ENCODE measurements at places on chromosomes 11 and 22. TPM values are rescaled to one million over a fixed set of nuclear protein-coding genes. Genes with fewer than 3 reads are reported as not detected.

Gene OR5A1
- not detected for total RNA-seq

Gene OR6A2
- total RNA-seq, result 0.15 TPM

Gene NCR3LG1
- total RNA-seq, result 5.8 TPM

Gene CRYAB
- total RNA-seq, result 79.7 TPM

Gene CENATAC
- 407 TPM for total RNA-seq

Gene PPFIA1
- 53.7 TPM for total RNA-seq

Gene PTPRCAP
- 14.8 TPM for total RNA-seq

Gene OR2D2
- total RNA-seq, result not detected

- DNase-seq, result no peak
These were observed 32.3 kb downstream of the RSPH14 start for GRCh38 chr22:23109441-23109978.

DNA sequence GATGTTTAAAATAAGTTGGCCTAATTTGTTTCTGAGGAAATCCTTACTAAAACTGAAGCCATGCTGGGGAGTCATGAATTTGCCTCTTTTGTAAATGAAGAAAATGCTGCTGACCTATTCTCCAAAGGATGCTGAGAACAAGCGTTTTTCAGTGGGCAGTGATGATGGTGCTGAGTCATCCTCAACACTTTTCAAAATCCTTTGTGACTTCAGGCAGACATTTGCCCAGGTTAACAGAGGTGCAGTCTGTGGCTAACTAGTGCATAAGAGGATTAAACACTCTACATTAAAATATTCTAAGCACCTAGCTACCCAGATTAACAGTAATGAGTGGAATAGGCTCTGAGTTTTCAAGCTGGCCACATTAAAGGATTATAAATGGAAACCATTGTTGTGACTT is 509.0 kb downstream of the DLG2 start:
- DNase-seq, result no peak

DNA sequence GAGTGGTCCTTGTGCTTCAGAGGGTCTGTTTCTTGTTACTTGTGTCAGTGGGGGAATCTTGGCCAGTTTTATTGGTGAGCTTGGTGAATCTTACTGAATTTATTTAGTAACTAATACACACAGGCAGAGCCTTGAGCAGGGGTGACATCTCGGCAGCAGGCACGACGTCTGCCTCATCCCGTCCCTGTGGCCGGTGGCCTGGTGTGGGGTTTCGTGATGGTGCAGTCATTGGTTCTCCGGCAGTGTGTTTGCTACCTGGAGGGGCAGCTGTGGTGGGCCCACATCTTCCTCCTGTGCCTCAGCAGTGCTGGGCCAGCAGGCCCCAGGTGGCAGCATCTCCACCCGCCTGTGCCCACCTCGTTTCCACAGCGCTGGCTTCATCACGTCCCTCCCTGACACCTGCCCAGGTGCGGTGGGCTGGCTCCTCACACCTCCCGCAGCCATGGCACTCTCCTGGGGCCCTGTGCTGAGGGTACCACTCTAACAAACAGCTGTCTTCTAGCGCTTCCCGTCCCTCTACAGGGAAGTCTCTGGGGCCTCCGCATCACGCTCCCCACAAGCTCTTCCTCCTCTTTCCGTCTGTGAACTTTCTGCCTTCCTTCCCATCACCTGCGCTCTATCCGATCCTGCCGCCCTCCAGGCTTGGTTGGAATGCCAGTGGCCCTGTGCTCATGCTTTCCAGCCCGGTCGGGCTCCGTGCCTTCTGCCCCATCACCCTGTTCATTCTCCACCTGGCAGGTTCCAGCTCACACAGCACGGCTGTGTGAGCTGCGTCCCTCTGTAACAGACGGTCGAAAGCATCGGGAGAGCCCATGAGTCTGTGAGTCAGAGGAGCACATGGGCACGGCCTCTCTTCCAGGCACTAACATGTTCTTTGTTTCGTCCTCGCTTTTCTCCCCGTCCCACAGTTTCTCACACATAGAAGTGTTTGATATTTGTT is 203.4 kb downstream of the TBC1D22A start:
- DNase-seq, result no peak

DNA sequence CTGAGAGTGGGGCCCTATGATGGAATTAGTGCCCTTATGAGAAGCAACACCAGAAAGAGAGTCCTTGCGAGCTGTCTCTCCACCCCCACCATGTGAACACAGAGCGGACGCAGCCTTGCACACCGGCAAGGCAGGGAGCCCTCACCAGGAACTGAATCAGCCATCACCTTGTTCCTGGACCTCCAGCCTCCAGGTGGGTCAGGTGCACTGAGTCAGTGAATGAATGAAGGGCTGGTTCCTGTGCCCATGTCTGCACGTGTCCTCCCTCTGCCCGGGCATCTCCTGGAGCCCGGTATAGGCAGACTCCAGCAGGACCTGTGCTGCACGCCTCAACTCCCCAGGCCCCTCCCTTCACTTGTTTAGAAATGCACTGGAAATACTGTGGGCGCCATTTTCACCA is 54.9 kb downstream of the LINC01488 start:
- no peak for DNase-seq

GRCh38 chr11:81104051-81104450 is 1629.6 kb downstream of the FAM181B start:
- no peak for DNase-seq

- DNase-seq, result no peak
These were observed 16.4 kb downstream of the MMP20 start for GRCh38 chr11:102608699-102609098.

- DNase-seq, result no peak
These were observed 337.8 kb downstream of the MIAT start for GRCh38 chr22:26995235-26995634.

DNA sequence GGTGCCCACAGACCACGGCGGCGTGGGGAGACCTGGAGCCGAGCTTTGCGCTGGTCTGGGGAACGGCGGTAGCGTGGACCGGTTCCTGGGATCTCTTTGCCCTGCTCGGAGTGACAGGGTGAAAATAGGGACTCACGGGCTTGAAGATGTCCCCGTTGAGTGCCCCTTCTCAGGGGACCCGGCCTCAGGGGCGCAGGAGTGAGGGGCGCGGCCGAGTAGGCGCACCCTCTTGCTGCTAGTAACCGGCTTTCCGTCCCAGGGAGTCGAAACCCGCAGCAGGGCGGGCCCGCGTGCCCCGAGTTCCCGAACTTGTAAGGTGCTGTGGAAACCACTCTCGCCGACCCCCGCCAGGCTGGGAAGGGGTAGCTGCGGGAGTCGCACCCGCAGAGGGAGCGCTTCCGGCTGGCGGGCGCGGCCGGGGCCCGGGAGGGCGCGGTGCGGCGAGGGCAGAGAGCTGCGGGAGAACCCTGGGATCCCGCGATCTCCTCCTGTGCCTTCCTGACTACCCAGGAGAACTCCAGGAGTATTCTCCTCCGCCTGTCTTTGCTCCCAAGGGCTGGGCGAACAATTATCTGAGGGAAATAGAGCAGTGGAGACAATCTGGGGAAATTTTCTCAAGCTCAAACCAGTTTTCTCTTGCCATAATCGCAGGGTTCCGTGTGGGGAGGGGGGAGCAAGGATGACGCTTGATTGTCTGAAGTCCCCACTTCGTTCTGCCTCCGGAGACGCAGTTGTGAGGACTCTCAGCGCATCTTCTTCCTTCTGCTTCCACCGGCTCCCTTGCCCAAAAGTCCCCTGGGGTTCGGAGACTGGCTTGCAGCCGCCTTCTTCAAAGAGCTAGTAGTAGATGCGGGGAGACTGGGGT is 666 bp downstream of the NELL1 start:
- peak; percentile 85 for DNase-seq

DNA sequence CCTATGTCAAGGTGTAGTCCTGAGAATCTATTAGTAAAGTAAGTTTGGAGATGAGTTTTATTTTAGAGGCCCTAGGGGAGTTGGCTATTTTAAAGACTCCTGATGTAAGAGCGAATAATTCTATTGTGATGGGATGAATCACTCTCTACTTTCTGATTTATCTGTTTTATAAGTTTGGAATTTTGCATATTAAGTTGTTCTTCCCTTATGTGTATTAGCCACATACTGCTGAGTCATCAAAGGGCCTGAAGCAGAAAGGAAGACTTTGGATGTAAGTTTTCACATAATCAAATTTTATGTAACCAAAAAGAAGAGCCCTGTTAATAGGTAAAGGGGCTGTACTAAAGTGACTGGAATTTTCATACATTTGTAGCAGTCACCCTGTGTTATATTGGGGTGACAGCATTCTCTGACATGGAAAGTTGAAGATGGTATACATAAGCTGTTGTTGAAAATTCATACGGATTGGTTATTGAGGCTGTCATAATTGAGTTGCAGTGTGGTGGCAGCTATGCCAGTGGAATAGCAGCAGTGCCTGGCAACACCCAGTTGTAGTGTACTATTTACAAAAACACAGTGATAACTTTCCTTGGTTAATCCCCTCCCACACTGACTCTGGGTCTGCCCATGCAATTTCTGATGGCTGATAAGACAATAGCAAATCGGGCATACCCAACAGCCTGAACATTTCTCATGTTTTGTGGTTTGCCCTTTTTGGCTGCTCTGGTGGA is 90.6 kb upstream of the NTM start:
- DNase-seq, result no peak

All from upper lobe of left lung (tissue), 6 donors.